ENCODE measurements at places on chromosomes 2 and 18. TPM values are rescaled to one million over a fixed set of nuclear protein-coding genes. Genes with fewer than 3 reads are reported as not detected.

FAM228A gene
- polyA plus RNA-seq = not detected

- H3K4me3 ChIP-seq = no peak overlapping the region
- H3K4me1 ChIP-seq = no peaks in the 10 kb centered on the region
- no peak for DNase-seq
- no peaks in the 10 kb centered on the region for H3K36me3 ChIP-seq
- H3K27ac ChIP-seq = no peak overlapping the region
- peaks cover 5% of the 10 kb centered on the region for H3K27me3 ChIP-seq
These were observed 74.8 kb upstream of the SOX11 start for GRCh38 chr2:5617358-5617757.

DNA sequence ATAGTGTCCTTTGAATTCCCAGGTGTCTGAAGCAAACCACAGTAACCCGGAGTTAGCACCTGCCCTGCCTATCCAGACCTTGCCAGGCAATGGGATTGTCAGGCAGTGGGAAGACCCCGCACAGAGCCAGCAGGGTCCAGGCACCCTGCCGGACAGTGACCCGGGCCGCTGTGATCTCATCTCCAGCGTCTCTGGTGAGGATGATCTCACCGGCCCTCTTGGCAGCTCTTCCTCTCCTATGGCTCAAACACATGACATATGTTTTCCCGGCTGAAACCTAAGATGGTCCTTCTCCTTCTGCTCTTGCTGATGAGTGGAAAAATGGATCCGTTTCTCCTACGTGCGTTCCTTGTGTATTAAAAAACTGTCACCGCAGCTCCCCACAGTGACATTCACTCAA lies 75.1 kb downstream of the ACOXL start:
- no peak overlapping the region for H3K27ac ChIP-seq
- peaks cover 50% of the 10 kb centered on the region for H3K27me3 ChIP-seq
- DNase-seq = no peak
- no peak overlapping the region for H3K4me3 ChIP-seq
- no peaks in the 10 kb centered on the region for H3K36me3 ChIP-seq

CCDC141 gene
- 7.9 TPM for polyA plus RNA-seq

SERPINB10 gene
- not detected for polyA plus RNA-seq

DNA sequence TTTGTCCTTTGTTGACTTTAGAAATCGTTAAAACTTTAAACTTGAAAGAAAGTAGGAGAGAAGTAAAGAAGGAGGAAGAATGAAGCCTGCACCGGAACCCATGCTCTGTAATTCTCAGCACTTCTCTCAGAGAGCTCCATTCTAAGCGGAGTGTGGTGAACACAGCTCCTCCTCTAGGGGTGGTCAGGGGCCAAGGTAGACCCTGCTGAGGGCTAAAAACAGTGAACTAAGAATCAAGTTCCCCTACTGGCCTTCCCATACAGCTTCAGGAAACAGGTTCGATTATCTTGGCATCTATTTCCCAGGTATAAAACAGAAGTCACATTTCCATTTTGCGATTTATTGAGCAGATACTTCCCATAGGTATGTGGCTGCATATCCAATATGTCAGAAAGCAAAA lies 92.7 kb upstream of the ASAP2 start:
- DNase-seq = no peak
- H3K4me3 ChIP-seq = no peak overlapping the region
- H3K4me1 ChIP-seq = no peaks in the 10 kb centered on the region
